ENCODE measurements at places on chromosomes 3 and 15. TPM values are rescaled to one million over a fixed set of nuclear protein-coding genes. Genes with fewer than 3 reads are reported as not detected.

GOLGA6L9 gene
- total RNA-seq, result 0.67 TPM

GOLGA6A gene
- not detected for total RNA-seq

GADL1 gene
- 0.13 TPM for total RNA-seq

EFCAB12 gene
- not detected for total RNA-seq

ATP1B3 gene
- 75.3 TPM for total RNA-seq

- DNase-seq, result no peak
Measured at GRCh38 chr3:49718858-49719213, 648 bp downstream of the AMIGO3 start.

- DNase-seq, result no peak
Measured at GRCh38 chr15:99068186-99068585, 36.7 kb upstream of the SYNM start.

DNA sequence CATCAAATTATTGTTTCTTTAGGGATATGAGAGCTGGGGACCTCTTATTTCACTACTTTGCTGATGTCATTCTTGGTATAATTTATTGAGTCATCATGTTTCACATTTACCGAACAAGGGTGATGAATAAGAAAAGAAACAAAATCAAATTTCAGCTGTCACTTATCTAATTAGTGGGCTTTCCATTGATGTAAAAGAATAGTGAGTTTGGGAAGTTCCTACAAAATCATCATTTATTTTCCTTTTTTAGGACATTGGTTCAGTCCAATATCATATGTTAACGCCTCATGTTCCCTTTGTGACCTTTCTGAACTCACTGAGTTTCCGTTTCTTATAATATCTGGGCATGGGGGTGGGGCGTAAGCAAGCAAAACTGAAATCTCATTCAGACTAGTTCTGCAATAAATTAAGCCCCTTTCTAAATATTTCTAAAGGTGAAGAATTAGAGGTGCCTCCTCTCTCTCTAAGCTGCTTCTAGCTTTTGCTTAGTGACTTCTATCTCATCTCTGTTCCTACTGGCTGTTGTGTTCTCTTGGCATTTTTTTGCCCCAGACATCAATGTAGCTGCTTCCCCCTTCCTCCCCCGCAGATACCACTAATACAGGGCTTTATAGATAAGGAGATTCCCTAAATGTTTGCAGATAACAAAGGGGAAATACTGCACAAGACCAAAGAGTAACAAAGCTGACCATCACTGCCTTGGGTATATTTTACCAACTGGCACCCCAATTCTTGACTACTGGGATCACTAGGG is 238.0 kb upstream of the CTNNB1 start:
- no peak for DNase-seq

DNA sequence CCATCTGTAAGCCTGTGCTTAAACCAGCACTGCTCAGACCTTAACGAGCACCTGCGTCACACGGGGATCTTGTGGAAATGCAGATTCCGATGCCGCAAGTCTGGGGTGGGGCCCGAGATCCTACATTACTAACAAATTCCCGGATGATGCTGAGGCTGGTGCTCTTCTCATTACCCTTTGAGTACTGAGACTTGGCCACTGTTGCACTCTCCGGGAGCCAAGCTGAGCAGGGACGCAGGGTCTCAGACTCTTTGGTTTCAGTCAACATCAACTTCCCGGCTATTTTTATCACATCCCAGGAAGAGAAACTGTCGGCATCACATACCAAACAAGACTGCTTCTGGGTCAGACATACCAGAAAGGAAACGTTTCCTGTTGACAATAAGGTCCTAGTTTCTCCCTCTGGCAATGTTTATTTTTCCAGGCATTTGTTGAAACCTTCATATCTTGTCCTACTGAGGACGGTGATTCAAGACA is 276.6 kb downstream of the SHQ1 start:
- no peak for DNase-seq

- no peak for DNase-seq
Measured at GRCh38 chr3:138032567-138032966, 22.6 kb downstream of the CLDN18 start.

DNA sequence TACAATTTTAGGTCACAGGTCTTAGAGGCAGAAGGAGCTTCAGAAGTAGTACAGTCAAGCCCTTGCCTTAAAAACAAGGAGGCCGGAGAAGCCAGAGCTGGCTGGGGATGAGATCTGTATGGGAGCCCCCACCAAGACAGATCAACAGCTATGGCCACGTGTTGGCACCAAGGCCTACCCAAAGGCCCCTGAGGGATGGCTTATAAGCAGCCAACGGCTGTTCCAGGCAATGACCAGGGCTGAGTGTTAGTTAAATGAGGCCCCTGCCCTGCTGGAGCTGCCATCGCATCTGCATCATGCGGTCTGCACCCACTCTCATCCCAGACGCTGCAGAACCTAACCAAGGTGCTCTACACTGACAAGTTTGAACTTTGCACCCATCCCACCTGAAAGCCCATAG is 43.3 kb downstream of the CCDC12 start:
- no peak for DNase-seq

GRCh38 chr3:78718707-78719106 is 1049.1 kb downstream of the ROBO1 start:
- DNase-seq, result no peak

DNA sequence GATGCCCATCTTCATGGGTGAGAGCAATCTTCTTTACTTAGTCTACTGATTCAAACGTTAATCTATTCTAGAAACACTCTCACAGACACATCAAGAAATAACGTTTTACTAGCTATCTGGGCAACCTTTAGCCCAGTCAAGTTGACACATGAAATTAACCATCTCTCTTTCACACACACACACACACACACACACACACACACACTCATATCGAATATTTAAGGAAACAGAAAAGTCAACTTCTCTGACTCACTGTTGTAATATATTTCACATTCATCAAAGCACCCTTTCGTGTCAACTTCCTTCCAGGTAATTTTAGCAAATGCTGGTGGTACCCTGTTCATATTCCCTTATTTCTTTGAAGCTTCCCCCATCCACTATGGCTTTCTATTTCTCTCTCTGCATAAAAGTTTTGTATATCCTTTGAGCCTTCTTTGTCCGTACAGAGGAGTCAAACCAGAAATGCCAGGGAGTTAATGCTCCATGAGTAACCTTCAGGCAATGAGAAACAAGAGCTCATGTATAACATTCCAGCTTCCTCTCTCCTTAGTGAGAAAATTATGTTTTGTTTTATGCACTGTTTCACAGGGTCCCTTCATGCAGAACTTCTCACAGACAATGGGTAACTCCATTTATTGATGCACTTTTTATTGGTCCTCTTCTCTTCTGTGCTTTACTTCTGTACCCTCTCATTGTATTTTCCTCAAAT is 335.5 kb upstream of the CBLB start:
- no peak for DNase-seq

DNA sequence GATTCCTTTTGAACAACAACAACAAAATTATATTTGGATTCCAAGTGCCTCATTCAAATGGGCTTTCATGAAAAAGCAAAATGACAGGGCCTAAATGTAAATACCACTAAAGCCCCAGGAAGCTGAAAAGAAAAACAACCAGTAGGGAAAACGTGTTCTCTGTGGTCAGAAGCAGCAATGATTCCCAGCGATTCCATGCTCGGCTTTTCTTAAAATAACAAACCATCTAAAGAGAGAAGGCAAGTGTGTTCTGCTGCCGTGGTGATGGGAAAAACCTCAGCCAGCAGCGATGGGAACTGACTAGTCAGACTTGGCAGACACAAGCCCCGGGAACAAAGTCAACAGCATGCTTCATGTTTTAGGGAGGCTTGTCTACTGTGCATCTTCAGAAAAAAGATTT is 153.6 kb downstream of the TNIK start:
- peak; percentile 99 for DNase-seq

DNA sequence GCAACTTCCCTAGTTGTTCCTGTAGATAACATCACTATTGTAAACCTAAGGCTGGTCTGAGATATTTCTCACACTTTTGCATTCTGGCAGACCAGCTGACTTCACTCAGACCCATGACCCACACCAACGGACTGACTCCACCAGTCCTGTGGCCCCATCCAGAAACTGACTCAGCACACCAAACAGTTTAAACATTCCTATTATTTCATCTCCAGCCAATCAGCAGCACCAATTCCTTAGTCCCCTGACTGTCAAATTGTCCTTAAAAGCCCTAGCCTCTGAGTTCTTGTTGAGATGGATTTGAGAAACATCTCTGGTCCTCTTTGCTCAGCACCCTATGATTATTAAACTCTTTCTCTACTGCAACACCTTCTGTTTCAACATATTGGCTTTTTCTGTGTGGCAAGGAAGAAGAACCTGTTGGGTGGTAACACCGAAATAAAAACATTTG is 12.2 kb upstream of the IDH2 start:
- peak; percentile 26 for DNase-seq

DNA sequence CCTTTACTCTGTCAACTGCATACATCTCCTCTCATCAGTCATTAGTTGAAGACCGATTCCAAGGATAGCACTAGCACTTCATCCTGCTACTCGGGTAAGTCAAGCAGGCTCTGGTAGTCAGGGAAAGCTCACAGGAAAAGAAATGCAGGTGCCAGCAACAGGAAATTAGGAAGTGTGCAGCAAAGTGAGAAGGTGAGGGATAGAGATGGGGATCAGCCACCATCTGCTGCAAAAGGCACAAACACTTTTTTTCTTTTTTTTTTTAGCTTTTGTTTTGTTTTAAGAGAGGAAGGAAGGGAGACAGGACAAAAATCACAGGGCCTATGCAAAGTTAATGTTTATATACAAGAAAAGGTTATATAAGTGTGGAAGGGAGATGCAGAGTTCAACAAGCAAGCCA is 9.0 kb upstream of the BTLA start:
- no peak for DNase-seq
